SW480 (cell line): ENCODE measurements at places on chromosomes 7 and 10.
A peak's percentile ranks its signal among the peaks of the same experiment; 100 is the strongest.

GRCh38 chr7:12620371-12620770, 49.9 kb downstream of the SCIN start:
- DNase-seq: no peak

GRCh38 chr7:158043551-158044481, 543.8 kb downstream of the PTPRN2 start:
- DNase-seq: no peak

GRCh38 chr10:1377740-1378397, 321.7 kb downstream of the WDR37 start:
- DNase-seq: no peak

DNA sequence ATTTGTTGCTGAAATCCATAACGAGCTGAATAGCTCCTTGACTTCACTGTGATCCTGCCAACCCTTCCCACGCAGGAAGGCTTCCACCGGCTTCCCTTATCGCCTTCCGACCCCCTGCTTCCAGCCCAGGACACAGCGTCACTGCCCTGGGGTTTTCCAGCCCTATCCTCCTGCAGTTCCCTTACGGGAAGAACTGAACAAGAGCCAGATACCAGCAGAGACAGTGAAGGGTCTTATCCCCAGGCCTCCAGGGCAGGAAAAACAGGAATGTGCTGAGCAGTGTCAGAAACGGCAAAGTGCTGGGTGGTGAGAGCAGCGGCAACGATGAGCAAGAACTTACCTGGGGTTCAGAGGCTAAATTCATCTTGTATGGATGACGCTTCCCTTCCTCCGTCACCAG, 22.4 kb downstream of the PDLIM1 start:
- DNase-seq: no peak

- no peak for DNase-seq
Measured at GRCh38 chr7:24812305-24812945, 55.2 kb upstream of the GSDME start.

DNA sequence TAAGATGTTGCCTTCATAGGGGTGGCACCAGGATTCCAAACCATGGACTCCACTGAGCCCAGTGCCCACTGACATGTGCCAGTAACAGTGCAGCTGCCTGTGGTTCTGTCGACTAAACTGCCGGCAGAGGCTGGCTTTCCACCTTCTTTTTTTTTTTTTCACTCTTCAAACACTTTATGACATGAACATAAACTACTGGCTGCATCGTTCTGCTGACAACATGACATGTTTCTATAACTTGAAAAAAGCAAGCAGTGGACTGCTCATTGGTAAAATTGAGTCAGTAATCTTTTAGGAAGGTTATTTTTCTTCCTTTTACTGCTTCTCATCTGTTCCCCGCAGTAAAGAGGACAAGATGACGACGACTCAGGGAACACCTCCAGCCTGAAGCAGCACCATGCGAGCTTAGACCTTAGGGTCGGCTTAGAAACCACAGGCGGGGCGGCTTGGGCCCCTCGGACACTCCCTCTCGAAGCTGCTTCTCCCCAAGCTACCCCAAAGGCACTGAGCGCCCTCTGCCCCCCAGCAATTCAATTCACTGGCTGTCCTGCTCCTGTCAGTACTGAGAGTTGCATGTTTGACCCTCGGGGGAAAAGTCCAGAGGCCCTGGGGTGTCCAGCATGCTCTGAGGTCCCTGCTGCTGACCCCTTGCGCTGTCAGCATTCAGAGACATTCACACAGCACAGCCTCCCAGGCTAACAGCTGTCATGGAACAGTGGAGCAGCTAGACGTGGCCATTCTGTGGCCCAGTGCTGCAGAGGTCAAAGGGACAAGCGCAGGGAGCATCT, 112.5 kb downstream of the EGFR start:
- no peak for DNase-seq

GRCh38 chr7:131068604-131069021, 259.1 kb upstream of the MKLN1 start:
- peak; percentile 13 for DNase-seq

- no peak for DNase-seq
Measured at GRCh38 chr10:123240776-123241175, 86.6 kb downstream of the BUB3 start.

DNA sequence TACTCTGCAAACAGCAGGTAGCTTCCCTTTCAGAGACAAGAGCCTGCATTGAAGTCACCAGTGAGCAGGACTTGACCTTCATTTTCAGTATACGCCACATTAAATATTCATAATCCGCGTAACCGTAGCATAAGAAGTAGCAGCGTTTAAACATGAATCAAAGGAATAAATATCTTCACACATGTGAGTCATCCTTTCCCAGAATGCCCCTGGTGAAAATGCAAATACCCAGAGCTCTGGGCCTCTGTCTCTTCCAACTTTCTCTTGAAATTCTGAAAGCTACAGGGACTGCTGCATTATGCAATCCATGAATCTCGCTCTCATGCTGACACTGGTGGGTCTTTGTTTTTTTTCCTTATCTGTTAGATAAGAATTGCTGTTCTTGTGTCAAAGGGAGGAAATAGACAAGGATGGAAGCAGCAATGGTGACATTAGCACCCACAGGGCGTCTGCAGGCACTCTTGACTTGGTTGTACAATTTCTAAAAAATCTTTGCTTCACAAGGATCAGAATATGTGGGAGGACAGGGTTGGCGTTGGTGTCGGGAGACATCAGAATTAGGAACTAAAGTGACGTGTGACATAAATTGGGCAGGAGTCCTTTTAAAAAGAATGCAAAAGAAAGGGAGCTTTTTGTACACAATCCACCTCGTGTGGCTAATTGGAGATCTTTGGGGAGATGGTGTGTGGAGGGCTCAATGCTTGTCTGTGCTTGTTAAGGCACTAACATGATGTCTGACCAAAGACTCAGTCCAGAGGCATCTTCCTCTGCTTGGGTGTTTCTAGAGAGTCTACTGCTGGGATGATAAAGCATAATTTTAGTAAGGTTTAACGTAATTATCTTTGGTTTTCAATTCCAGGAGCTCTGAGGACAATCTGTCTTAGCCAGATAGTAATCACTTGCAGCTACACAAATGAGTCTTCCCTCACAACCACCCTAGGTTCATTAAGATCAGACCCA, 390.3 kb downstream of the KCNMA1 start:
- peak; percentile 23 for DNase-seq

- DNase-seq: no peak
Measured at GRCh38 chr7:34311591-34311990, 346.4 kb upstream of the NPSR1 start.

DNA sequence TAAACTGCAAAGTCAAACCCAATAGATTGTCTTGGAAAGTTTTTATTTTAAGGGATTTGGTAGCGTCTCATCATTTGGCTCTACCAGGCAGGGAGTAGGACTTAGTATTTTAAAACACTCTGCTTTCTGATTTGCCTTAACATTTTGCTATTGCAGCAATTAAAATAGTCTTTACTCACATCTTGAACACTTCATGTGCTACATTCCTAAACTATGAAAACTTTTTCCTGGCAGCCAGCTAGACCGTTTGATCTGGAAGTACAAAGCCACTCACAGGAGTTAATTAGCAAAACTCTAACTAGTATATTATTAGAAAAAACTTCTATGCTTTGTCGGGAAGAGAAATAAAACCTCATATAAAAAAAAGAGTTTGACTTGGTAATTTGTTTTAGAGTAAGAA, 111.4 kb downstream of the TFPI2 start:
- DNase-seq: no peak

- no peak for DNase-seq
Measured at GRCh38 chr7:93968911-93969620, 35.1 kb downstream of the BET1 start.

DNA sequence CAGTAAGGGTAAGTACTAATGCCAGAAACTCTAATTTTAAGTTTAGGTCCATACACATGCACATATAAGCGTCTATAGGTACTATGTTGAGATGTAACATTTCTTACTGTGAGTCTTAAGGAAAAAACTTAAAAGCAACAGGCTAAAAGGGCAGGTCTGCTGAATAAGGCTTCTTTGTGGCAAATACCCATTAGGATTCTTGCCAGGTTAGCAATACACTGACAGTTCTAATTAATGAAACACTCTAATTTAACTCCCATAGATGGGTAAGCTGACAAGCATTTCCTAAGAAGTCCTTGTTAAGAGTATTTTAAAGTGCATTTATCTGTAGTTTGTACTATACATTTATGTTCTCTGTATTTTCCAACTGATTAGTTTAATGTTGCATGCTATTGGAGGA, 14.0 kb downstream of the SCRN1 start:
- no peak for DNase-seq

GRCh38 chr10:51030480-51030879, 43.8 kb upstream of the PRKG1 start:
- DNase-seq: no peak

DNA sequence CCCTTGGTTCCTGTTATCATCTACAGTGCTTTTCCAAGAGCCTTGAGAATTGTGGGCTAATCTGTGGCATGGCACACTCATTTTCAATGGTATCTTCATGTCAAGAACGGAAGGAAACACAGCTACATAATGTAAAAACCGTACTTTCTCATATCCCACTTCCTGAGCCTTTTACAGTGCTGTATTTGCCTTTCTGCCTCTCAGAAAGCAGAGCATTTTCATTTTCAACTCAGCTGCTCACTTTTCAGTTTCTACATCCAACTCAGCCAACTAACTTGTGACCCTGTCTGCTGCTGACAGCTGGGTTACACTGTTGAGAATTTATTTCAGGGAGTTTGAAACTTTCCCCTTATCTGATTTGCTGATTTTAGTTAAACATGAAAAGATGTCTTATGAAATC, 875.8 kb upstream of the KCND2 start:
- DNase-seq: no peak

GRCh38 chr10:74730246-74730645, 96.2 kb upstream of the KAT6B start:
- no peak for DNase-seq

- DNase-seq: no peak
Measured at GRCh38 chr10:71361581-71361980, 35.1 kb upstream of the CDH23 start.

DNA sequence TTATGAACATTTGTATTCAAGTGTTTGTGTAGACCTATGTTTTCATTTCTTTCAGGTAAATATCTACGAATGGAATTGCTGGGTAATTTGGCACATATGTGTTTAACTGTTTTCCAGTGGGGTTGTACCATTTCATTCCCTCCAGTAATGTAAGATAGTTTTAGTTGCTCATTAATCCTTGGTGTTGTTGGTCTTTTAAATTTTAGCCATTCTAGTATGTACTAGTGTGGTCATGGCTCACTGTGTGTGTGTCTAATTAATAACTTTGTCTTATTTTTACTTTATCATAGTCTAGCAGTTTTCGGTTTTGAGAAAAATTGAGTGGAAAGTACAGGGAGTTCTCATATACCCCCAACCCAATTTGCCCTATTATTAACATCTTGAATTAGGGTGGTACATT, 278.8 kb downstream of the CAMK1D start:
- DNase-seq: no peak

GRCh38 chr7:103605640-103606039, 159.6 kb upstream of the SLC26A5 start:
- no peak for DNase-seq

GRCh38 chr7:4724648-4725013, 42.5 kb downstream of the FOXK1 start:
- DNase-seq: no peak

- DNase-seq: no peak
Measured at GRCh38 chr10:49369216-49370162, 26.4 kb downstream of the DRGX start.

GRCh38 chr10:72016608-72017300, 52.6 kb downstream of the CHST3 start:
- no peak for DNase-seq

DNA sequence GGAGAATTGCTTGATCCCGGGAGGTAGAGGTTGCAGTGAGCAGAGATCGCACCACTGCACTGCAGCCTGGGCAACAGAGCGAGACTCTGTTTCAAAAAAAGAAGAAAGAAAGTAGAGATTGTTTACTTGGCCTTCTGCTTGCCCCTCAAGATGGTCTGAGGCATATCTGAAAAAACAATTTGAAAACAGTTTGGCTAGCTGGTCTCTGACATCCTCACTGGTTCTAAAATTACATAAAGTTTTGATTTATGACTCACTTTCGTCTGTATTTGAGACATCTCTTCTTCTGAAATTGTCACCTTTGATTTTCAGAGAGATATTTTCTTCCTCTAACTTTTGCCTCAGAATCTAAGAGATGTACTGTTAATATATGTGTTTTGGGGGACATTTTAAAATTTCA, 49.6 kb upstream of the HELLS start:
- no peak for DNase-seq

GRCh38 chr10:30098629-30099028, 39.2 kb upstream of the JCAD start:
- no peak for DNase-seq

- DNase-seq: no peak
Measured at GRCh38 chr7:37729181-37729580, 45.6 kb downstream of the GPR141 start.

DNA sequence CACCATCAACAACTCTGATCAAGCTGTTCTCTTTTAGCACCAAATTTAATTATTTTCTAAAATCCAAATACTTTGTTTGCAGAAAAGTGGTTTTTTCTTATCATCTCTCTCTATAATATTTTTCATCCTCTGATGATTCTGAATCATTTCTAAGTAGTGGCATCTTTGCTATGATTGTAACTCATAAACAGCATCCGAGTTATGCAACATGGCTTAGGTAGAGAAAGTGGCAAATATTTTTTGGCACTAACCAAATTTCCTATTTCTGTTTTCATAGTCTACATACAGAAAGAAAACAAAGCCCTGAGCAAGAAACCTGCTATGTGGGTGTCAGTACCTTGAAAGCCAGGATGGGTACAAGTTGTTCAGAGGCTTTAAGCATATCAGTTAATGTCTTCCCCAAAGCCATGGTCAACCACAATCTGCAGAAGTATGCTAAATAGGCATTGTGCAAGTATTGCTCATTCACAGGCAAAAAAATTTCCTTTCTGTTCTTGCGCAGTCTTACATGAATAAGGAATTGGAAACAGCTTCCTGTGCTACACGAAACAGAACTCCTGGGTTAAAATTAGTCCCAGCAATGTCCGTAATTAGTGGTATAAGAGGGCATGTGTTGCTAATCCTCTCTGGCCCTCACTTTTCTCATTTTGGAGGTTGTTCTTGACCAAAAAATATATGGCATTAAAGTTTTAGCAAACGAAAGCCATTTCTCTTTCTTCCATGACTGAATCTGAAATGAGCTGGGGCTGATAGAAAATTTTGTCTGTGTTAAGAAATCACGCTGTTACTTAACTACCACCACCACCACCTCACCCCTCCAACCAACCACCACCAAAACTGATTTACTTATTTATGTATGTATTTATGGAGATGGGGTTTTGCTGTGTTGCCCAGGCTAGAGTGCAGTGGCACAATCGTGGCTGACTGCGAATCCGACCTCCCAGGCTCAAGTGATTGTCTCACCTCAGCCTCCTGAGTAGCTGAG, 325.6 kb upstream of the MAGI2 start:
- DNase-seq: no peak

DNA sequence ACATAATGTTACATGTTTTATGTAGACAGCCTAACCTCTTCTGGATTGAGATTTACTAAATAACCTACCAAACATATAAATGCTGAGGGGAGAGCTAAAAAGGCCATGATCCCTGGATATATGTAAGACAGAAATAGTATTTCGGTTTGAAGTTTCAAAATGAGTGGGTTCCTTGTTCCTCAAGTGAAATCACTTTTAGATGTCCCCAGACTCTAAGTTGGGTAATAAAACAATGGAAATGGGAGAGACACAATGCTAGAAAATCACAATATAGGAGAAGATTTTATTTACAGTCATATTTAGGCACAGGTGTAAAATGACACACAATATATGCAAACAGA, 56.5 kb downstream of the SHTN1 start:
- DNase-seq: no peak
